ENCODE measurements at places on chromosomes 2 and 18.

DNA sequence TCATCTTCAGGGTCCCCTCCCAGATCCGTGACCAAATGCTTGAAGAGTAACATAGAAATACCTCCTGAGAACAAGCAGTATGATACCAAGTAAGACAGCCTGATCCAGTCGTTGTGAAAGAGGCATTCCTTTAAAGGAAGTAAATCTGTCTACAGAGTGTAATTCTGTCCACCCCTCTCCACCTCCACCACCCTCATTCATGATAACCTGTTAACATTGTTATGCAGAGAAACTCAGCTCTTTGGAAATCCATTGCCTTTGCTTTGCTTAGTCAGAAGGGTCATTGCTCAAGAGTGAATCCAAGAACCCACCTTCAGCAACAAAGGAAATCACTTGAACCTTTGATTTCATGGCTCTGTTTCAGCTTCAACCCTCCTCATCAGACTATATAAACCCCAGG lies 155.6 kb downstream of the CYP26B1 start:
- DNase-seq = no peak

DNA sequence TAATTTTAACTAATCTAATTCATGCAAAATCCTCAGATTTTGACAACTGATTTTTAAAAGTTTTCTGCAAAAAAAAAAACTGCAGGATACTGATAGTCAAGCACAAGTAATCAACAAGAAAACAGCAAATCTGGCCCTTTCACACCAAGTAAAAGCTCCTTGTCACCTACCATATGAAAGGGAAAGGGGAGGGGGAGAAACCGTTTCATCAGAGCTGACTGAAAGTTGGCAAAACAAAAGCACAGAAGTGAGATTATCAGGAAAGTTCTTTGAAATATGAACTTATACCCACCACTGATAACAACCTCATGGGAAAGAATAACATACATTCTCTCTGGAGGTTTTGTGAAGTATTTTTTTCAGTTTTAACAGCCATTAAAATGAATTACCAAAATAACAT lies 38.7 kb downstream of the ZNF521 start:
- no peak for DNase-seq

DNA sequence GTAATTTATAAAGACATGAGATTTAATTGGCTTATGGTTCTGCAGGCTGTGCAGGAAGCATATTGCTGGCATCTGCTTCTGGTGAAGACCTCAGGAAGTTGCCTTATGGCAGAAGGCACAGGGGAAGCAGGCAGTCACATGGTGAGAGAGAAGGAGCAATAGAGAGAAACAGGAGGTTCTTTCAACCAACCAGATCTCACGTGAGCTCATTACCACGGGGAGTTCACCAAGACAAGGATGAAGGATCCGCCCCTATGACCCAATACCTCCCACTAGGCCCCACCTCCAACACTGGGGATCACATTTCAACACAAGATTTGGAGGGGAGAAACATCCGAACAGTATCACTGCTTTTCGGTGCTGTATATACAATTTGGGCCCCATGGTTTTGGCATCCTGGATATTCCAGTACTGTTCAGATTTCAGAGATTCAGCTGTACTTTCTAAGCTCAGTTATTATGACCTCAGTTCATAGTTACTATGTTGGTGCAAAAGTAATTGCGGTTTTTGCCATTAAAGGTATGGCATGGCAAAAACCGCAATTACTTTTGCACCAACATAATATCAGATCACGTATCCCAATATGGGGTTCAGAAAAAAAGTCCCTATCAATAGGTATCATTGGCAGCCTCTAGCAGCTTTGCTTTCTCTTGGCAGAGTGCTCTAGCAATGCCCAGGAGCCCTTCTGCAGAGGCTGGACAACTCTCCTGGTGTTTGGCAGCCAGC lies 189.6 kb upstream of the SIX3 start:
- no peak for DNase-seq

DNA sequence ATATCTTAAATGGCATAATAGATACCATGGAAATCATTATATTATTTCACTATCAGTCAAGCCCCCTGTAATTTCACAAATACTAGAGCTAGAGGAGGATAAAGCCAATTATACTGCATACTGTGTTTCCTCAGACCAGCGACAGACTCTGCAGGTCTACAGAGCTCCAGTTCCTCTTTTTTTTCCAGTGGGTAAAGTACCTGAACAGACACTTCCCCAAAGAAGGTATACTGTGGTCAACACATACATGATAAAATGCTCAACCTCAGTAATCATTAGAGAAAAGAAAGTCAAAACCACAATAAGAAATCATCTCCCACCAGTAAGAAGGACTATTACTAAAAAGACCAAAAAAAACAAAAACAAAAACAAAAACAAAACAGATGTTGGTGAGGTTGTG lies 44.6 kb downstream of the SCN7A start:
- DNase-seq = no peak

GRCh38 chr2:46774499-46775228 lies 140.9 kb downstream of the MCFD2 start:
- no peak for DNase-seq

DNA sequence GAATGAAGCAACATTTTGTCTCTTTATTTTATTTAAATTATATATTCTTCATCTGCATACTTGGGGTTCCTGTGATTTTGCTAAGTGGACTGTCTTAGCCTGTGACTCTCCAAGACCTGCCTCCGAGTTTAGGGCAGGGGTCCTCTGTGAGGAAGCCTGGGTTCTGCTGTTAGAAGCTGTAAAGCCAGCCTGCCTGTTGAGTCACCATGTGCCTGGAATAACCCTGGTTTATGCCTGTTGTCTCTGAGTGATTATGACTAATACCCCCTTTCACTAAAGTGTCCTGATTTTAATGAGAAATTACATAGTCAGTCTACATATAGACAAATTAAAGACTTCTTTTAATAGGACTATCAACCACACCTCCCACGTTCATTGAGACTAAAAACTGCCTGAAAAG lies 369.1 kb downstream of the ZNF521 start:
- DNase-seq = no peak

GRCh38 chr18:30406728-30407127 lies 635.8 kb downstream of the DSC3 start:
- DNase-seq = no peak

DNA sequence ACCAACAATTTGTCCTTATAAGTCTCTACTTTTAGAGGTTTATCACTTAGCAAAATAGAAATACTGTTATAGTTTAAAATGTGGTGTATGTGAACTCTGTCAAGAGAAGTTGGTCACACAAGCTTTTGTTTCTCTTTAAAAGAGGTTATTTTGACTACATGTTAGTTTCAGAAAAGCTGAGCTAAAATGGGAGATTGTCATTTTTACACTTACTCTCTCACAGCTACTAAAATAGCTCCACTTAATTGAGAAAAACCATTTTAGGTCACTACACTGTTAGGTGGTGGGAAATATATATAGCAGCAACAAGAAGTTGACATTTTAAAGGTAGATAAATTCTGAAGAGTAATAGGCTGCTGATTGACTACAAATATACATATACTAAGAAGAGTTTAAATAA lies 161.5 kb upstream of the KCNJ3 start:
- no peak for DNase-seq

DNA sequence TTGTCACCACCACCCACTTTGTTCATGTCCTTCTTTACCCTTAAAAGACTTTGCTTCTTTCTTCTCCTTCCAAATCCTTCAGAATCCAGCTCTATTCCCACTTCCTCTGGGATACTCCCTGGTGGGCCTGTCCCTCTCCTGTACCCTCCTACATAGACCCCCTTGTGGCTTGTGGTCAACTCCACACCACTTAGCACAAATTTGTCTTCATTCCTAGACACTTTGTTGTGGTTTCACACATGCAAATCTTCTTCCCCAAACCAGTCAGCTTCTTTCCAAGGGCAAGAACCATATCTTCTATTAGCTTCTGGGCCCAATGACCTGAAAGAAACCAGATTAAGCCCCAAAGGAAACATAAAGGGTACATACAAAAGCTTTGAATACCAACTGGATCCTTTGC lies 342.4 kb downstream of the TNS1 start:
- no peak for DNase-seq

GRCh38 chr2:86240251-86240650 lies 41.0 kb downstream of the MRPL35 start:
- no peak for DNase-seq

DNA sequence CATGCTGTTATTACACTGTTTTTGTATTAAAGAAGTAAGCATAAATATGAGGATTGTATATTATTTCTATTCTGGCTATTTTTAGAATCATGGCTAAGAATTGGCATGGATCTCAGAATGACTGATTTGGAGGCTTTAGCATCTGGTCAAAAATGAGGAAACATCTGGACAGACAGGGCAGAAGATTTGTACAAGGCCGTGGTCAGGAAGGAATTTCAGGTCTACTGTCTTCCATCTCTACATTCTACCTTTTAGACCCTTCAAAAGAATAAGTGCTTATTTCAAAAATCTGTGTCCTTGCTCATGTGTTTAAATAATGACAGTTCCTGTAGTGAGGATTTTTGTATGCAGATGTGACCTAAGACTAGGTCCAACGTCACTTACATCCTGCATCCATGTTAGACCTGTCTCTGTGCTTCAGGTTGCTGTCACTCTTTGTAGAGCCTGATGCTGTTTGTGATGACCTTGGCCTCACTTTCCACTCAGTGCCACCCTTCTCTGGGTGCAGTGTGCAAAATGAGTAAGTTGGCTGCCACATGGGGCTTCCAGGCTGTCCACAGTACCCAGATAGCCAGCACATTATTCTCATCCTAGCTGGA lies 54.7 kb upstream of the B3GNT2 start:
- no peak for DNase-seq

DNA sequence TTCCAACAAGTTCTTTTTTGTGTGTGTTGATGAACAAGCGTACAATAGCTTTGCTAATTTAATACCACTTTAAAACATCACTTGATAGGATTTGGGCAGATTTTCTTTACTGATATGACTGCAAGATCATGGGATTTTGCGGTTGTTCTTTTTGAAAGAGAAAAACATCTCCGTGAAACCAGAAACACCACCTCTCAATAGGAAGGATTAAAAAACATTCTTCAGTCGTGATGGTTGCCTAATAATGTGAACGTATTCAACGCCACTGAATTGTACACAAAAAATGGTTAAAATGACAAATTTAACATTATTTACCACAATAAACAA lies 19.3 kb downstream of the RBMS1 start:
- no peak for DNase-seq

GRCh38 chr2:98601532-98602132 lies 6.7 kb downstream of the COA5 start:
- DNase-seq = no peak

GRCh38 chr2:84904717-84905174 lies 710 bp upstream of the TMSB10 start:
- DNase-seq = no peak

DNA sequence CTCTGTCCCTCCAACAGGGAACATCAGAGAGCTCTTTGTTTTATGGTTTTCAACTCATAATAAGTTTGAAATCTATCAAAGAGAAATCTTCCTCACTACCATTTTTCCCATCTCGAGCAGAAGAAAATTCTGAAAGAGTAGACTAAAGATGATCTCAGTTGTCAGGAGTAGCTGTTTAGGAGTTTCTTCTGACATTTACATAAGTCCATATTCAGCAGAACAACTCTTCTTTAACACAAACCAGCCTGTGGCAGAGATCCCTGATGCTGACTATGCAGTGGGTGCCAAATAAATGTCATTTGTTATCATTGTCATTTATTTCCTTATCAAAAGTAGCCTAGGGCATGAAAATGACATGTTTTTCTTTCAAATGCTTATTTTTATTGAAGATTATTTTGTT lies 380.7 kb downstream of the MBD2 start:
- no peak for DNase-seq

DNA sequence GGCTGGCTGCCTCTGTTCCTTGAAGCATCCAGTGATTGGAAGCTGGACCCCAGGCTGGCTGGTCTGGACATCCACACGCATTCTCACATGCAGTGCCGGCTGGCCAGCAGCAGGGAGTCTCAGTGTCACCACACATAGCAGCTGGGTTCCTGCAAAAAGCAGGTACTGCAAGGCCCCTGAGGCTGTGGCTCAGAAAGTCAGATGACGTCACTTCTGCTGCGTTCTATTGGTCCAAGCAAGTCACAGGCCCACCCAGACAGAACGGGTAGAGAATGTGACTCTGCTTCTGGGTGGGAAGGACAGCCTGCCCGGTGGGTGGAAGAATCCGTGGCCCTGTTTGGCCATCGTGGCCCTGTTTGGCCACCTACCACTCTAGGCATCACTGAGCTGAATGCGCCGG lies 51.3 kb upstream of the SPP2 start:
- no peak for DNase-seq

DNA sequence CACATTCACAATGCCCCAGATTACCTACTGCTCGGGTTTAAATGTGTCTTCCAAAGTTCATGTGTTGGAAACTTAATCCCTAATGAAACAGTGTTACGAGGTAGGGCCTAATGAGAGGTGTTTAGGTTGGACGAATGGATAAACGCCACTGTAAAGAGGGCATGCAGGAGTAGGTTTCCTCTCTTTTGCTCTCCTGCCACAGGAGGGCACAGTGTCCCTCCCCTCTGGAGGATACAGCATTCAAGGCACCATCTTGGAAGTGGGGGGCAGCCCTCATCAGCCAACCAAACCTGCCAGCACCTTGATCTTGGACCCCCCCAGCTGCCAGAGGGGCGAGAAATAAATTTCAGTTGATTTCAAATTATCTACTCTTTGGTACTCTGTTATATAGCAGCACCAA lies 103.5 kb downstream of the TSHZ1 start:
- no peak for DNase-seq

DNA sequence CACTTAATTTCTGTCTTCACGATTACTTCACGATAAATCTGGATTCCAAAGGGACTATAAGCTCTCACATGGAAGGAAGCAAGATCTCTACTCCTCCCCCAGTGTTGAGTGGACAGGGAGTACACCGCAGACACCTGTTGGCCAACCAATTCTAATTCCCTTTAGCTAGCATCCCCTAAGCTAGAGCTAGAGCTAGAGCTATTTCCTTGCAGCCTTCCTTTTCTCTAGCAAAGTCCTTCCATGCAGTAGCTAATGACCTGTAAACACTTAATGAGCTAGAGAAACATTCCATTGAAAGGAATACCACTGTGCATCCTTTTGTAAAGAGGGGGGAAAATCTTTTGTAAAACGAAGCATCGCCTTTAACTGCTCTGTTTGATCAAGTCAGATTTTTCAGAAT lies 56.5 kb downstream of the BCL11A start:
- no peak for DNase-seq

GRCh38 chr2:206993964-206994363 lies 54.6 kb downstream of the CPO start:
- no peak for DNase-seq

DNA sequence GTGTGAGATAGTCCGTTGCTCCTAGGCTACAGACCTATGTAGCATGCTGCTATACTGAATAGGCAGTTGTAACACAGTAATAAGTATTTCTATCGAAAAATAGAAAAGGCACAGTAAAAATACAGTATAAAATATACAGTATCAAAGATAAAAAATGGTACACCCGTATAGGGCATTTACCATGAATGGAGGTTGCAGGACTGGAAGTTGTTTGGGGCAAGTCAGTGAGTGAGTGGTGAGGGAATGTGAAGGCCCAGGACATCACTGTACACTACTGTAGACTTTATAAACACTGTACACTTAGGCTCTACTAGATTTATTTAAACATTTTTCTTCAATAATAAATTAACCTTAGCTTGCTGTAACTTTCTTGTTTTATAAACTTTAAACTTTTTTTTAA lies 3.5 kb downstream of the MAP3K20 start:
- no peak for DNase-seq

GRCh38 chr2:223735035-223735640 lies 102.2 kb downstream of the AP1S3 start:
- no peak for DNase-seq
